ENCODE measurements at places on chromosomes 7 and 10. TPM values are rescaled to one million over a fixed set of nuclear protein-coding genes. Genes with fewer than 3 reads are reported as not detected.

DNA sequence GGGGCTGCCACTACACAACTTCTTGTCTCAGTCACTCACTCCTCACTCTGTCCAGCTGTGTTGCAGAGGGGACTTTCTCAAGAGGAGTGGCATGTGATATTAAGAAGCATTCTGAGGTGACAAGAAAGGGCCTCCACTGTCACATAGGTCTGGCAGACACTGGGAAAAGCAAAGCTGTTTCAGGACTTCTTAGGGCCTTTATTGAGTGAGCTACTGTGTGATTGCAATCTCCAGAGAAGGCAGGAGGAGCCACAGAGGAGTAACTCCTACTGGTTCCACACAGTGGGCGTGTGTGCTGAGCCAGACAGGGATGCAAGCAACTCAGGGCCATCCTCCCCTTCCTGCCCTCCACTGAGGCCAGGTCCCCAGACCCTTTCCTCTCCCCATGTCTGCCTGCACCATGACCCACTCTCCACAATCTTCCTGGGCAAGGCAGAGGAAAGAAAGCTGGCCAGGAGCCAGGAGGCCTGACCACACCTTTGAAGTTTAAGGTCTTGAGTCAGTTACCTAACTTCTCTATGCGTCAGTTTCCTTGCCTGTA, 262.0 kb upstream of the ZMIZ1 start:
- no peak for DNase-seq

DNA sequence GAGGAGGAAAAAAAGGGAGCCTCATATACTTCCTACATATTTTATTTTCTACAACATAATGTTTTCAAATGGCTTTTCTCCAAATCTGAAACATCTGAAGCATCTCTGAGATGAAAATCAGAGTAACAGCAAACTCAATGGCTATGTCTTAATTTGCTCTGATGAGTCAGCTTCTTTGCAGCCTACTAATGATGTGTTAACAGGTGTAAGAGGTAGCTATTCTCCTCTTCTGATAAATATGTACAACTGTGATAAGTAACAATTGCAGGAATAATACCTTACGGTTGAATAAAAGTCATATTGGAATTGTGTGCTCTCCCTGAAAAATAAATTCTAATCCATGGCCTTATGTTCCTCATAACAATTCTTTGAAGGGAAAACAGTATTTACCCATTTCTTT, 45.2 kb downstream of the GNAT3 start:
- DNase-seq, result no peak

- no peak for DNase-seq
Measured at GRCh38 chr7:32318300-32319011, 171.7 kb downstream of the LSM5 start.

- DNase-seq, result no peak
Measured at GRCh38 chr10:122140941-122141623, 130.0 kb upstream of the BTBD16 start.

IGF2BP3 gene
- 0.09 TPM for polyA plus RNA-seq

GTPBP10 gene
- 43.4 TPM for polyA plus RNA-seq

Data from naive thymus-derived CD8-positive, alpha-beta T cell (primary cell).